ENCODE measurements at places on chromosomes 7 and 10.

- DNase-seq, result no peak
These were observed 142.4 kb downstream of the C1GALT1 start for GRCh38 chr7:7324698-7325097.

GRCh38 chr10:128024426-128024825, 101.8 kb downstream of the MKI67 start:
- no peak for DNase-seq

- DNase-seq, result no peak
These were observed 4.3 kb downstream of the MYO1G start for GRCh38 chr7:44974549-44974948.

DNA sequence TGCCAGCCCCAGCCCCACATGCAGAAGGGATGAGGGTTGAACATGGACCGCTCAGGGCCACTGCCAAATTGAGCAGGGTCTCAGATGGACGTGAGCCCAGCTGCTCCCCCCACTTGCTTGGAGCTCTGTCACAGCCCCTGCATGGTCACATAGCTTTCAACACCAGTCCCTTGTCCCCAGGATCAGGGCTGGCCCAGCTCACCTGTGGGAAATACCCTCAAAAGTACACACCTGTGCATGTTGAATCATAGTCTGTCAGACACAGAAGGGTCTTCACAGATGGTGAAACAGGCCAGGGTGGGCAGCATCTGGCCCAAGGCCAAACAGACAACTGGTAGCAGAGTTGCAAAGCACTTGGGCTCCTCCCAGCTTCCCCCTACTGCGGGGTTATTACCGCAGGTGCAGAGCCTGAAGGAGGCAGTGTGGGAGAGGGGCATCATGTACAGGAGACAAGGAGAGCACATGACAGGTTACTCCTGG, 77.6 kb upstream of the UNC5B start:
- DNase-seq, result no peak

- peak; percentile 50 for DNase-seq
These were observed at the start of gene PIK3AP1 for GRCh38 chr10:96720422-96721206. Gene PIK3AP1 (minus strand): TSS chr10:96720514. CDS start chr10:96720394, 120 bp downstream.

DNA sequence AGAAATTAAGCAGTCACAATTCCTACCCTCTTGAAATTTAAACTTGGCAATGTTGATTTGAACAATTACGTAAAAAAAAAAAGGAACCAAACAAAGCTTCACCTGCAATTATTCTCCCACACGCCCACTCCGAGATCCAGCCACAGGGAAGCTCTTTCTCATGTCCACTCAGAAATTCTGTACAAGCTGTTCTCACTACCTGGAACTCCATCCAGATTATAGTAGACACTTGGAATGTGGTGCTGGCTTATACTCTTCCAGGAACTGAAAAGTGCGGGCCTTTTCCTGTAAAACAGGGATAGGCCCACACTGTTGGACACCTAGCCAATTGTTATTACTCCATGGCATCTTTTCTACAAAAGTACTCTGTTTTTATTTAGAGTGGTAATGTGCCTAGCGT, 20.3 kb upstream of the TOMM7 start:
- DNase-seq, result no peak

DNA sequence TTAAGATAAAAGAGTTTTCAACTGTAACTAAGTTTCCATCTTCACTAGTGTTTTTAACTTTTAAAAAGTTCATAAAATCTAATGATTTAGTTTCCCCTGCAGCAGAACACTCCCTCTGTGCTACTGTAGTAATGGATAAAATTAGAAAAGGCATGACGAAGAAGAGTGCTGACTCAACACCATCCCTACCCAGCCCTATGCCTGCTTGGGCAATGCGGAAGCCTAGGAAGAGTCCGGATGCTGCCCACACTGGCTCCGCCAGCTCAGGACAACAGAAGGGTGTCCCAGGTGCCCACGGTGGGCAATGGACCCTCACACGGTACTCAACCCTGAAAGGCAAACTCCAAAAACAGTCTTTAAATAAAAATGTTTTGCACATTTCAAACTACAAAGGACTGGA, 118.2 kb downstream of the LARP4B start:
- no peak for DNase-seq

GRCh38 chr10:71572962-71573361, 146.6 kb downstream of the C10orf105 start:
- DNase-seq, result no peak

GRCh38 chr7:116576350-116577319, 51.8 kb downstream of the CAV1 start:
- DNase-seq, result no peak

DNA sequence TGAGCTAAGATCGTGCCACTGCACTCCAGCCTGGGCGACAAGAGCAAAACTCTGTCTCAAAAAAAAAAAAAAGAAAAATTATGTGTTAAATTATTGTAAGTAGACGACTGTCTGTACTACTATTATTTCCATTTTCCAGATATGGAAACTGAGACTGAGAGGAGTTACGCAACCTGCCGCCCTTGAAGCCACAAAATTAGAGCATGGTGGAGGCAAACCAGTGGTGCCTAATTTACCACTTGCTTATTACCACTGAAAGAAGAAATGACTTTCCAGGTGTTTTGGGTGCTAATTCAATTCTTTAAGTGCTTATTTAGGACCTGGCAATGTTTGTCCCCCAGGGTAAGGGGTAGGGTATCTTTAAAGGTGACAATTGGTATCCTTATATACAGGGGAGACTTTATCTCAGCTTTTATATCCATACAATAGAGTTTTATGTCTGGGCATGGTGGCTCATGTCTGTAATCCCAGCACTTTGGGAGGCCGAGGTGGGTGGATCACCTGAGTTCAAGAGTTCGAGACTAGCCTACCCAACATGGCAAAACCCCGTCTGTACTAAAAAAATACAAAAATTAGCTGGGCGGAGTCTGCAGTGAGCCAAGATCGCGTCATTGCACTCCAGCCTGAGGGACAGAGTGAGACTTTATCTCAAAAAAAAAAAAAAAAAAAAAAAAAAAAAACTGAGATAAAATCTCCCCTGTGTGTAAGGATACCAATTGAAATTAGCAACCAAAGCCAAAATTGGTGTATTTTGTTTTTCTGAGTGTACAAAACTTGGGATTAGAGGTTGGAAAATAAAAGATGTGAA, 16.6 kb upstream of the CAMK1D start:
- no peak for DNase-seq

- no peak for DNase-seq
These were observed 150.1 kb upstream of the TMEM72 start for GRCh38 chr10:44761076-44761475.

- DNase-seq, result no peak
These were observed 19.9 kb downstream of the SCRN1 start for GRCh38 chr7:29969738-29970137.

DNA sequence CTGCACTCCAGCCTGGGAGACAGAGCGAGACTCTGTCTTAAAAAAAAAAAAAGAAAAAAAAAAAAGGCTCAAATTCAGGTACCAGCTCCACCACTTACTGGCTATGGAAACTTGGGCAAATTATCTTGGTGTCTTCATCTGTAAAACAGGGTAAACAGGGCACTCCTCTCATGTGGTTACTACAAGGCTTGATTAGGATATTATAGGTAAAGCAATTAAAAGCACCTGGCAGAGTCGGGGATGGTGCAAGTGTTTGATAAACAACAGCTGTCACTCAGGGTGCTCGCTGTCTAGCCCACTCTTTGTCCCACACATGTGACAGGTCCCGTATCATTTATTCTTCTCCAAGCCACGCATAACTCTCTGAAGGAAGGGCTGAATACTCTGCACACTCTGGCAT, 96.9 kb downstream of the SORBS1 start:
- DNase-seq, result no peak

- no peak for DNase-seq
These were observed 35.3 kb downstream of the ABCB5 start for GRCh38 chr7:20650782-20651181.

GRCh38 chr10:1440897-1441296, 296.4 kb downstream of the ADARB2 start:
- no peak for DNase-seq

- DNase-seq, result no peak
These were observed 6.3 kb downstream of the ALDH18A1 start for GRCh38 chr10:95650232-95650631.

GRCh38 chr7:157476201-157476600, 139.4 kb downstream of the DNAJB6 start:
- no peak for DNase-seq

DNA sequence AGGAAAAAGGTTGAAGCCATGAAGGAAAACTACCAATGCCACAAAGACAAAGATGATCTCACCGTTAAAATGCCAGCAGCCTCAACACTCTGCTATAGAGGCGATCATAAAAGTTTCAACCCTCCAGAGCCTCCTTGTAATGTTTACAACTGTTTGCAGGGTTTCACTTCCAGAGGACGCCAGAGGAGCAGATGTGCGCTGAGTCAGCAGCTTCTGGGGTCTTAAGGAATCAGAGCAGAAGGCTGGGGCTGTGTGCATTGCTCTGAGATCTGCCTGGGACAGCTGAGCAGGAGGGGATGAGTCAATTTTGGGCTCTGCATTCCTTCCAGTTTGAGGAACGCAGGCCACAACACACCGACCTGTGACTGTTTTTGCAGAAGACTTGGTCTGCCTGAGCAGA, 98.3 kb downstream of the TMEM130 start:
- DNase-seq, result no peak

- DNase-seq, result no peak
These were observed 161.3 kb upstream of the NPVF start for GRCh38 chr7:25389489-25390106.

DNA sequence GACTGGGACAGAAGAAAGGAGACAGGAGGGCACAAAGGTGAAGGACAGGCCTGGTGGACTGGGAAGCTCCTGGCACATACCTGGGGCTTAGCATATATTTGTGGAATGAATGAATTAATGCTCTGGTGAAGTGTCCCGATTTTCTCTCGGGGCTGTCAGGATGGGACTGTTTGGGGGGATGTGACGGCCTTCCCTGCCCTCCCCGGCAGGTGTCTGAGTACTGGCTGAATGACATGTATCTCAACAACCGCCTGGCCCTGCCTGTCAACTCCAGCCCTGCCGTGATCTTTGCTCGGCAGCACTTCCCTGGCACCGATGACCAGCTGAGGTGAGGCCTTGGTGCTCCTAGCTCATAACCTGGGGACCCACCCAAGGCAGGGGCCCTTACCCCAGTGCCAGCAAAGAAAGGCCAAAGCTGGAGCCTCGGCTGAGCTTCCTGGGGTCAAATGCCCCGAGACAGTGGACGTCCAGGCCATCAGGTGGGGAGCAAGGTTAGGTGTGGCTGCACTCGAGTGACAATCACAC, 6.5 kb downstream of the CHAT start:
- no peak for DNase-seq

DNA sequence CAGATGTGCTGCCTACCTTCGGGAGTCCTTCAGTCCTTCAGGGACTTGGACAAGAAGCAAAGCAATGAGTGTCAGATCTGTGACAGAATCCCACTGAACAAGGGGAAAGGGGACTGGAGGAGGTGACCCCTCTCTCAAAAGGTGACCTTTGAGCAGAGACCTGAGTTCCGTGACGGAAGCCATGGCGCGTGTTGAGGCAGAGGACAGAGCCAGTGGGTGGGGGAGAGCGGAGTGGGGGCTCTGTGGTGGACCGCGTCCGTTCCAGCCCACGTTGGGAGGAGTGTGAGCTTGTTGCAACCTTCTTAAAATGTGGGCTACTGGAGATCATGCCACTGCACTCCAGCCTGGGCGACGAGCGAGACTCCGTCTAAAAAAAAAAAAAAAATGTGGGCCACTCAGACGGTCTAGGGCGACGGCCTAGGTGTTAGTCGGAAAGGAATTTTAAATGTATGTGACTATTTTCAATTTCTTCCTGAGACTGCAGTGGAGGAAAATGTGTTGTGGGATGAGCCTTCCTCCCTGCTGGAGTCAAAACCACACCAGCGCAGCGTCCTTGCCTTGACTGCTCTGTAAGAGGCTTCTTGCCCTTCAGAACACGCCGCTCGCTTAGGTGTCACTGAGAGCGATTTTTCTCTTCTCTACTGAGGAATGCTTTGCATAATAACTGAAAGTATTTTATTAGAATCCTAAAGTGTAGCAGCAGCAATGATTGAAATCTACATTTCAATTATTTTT, 272.7 kb downstream of the CELF2 start:
- no peak for DNase-seq

DNA sequence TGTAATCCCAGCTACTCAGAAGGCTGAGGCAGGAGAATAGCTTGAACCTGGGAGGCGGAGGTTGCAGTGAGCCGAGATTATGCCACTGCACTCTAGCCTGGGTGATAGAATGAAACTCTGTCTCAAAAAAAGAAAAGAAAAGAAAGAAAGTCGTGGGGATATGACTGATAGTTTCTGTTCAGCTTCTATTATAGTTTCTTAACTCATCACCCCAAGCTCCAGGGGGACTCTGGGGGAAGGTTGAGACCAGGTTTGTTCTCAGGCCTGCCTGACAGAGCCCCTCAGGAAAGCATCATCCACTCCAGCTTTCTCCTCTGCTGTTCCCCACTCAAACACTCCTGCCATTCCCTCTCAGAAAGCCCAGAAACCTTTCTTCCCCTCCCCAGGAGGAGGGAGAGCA, 542.4 kb upstream of the GALNT17 start:
- no peak for DNase-seq

DNA sequence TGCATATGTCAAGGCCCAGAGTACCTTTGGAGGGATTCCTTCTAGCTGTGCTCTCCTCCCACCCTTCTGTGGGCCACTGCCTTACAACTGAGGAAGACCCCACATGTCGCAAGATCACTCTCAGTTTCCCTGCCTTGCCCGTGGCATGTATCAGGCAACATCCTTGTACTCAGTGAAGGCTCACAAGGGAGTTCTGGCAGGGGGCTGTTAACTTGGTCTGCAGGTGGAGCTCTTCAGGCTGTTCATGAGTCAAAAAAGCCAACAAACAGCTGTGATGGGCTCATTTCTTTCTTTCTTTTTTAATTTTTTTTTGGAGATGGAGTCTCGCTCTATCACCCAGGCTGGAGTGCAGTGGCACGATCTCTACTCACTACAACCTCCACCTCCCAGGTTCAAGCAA, 513.0 kb upstream of the ANKRD30A start:
- DNase-seq, result no peak

GRCh38 chr10:1210667-1211066, 154.5 kb downstream of the WDR37 start:
- DNase-seq, result no peak

DNA sequence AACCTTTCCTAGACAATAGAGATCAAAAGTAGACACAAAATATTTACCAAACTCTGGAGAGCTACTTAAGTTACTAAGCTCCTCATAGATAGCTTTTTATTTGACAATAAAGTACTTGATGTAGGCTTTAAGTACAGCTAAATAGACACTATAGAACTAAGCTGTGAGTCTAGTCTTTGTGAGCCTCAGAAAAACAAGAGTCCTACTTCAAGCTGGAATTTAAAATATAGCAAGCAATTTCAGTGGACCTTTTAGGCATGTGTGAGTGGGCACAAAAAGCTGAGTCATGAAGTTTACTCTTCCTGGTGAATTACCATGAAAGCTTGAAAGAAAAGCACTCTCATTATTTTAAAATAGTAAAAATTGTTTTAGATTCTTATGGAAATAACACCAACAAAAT, 76.1 kb downstream of the ADD3 start:
- no peak for DNase-seq

Measured in CD4-positive, alpha-beta T cell treated with Interleukin-4 for 1 hour (primary cell).